Fibroblast of skin of right biceps (primary cell): ENCODE measurements at places on chromosomes 13 and 19.

DNA sequence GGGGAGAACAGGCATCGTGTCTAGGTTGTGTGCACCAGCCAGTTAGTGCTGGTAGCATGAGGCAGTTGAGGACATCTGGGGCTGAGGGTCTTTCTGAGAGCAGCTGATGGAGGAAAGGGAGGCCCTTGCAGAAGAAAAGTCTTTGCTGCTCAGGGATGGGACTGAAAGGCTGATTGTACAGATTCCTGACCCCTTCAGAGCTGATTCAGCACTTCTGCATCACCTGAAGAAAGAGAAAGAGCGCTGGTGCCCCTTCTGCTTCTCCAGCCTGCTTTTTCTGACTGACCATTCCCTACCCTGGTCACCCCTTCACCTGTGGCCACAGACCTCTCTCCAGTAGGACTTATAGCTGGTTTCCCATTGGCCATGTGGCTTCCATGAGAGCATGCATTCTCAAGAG lies 476.2 kb downstream of the TSHZ3 start:
- DNase-seq = no peak

DNA sequence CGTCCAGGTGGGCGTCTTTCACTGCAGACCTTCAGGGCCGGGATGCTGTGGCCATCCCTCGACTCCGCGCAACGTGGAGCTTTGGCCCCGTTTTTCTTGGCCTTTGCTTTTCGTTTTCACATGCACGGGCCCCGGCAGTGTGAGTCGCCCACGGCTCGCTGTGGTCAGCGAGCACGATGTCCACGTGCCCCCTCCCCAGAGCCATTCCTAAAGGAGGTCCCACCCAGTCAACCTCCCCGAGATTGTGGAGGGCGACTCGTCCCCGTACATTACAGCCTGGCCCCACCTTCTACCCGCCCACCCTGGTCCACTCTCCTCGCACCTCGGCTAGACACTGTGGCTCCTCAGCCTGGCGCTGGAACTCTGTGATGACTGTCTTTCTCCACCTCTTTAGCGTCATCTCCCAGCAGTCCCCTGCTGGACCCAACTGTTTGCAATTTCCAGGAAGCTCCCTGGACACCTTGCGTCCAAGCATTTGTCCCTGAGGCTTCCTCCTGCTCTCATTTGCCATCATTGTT lies 405 bp downstream of the ZNF446 start:
- DNase-seq = peak; percentile 31

DNA sequence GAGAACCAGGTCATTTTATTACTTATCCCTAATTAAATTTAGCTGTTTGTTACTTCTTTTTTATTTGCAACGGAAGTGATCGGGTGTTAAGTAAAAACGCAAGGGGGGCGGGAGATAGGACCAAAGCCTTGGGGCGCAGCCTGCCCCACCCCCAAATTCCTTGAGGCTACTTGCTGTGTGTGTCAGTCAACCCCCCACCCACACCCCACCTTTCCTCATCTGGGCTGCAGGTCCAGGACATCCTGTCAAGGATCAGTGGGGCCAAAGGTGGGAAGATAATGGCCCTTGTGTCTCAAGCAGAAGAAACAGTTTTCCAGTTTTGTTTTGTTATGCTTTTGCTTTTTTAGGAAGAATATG lies 1.2 kb upstream of the FOXO1 start:
- DNase-seq = no peak

DNA sequence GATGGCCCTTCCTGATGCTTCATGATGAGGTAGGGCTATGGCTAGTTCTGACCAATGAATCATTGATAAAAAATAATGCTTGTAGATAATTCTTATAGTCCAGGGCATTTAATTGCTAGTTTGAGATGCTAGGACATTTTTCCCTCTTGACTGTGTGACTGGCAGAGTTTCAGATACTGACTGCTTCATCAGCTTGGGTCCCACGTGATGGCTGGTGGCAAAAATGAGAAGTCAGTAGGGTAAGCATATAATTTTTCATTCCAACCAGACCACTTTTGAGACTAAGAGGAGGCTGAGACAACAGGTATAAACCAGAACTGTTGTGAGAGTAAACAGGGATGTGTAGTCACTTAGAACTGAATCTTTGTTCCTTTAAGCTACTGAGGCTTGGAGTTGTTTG lies 183.3 kb downstream of the HS6ST3 start:
- DNase-seq = no peak

- DNase-seq = peak; percentile 24
Measured at GRCh38 chr13:41408121-41408520, 49.2 kb upstream of the RGCC start.

DNA sequence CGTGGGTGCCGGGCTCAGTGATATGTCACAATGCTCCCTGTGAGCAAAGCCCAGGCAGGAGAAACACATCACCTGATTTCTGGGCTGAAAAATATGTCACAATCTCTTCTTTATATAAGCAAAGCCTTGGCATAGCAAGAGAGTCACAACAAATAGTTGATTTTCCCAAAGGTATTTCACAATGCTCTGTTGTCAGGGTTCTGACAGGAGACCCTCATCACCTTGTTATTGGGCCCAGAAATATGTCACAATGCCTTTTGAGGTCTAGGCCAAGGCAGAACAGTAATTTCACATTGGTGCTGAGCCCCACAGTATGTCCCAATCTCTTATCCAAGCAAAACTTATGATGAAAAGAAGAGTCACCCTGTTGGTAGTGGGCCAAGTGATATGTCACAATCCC lies 125.7 kb downstream of the ZNF675 start:
- no peak for DNase-seq
